NT2/D1 (cell line): ENCODE measurements at places on chromosomes 5 and 9.

DNA sequence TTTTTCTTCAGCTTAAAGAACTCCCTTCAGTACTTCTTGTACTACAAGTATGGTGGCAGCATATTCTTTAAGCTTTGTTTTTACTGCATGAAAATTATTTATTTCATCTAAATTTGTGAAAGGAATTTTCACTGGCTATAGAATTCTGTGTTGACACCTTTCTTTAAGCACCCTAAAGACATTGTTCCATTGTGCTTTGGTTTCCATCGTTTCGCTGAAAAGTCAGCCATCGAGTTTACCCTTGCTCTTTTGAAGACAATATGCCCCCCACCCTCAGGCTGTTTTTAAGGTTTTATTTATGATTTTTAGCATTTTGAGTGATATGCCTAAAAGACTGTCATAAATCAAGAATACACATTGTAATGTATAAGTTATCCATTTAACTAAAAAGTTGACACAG, 27.3 kb upstream of the COL5A1 start:
- no peak for DNase-seq

DNA sequence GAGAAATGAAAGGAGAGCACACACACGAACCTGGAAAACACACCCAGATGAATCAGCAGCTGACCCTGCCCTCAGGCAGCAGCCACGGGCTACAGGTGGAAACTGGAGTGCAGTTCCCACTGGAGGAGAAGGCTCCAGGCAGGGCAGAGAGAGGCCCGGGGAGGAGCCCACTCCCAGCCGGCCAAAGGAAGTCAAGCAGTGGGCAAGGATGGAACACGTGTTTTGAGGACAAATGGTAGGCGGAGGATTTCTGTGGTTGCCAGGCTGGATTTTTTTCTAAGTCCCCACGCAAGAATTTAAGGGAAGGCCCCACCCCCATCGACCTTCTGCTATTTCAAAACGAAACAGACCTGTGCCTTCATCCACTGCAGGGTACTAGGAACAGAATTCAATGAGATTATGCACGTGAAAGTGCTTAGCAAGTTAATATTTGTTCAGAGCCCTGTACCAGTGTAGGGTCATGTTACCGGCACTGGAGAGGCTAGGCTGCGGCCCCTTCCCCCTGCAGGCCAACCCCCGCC, 6.8 kb downstream of the EPB41L4B start:
- no peak for DNase-seq

GRCh38 chr5:157308836-157309465, 43.0 kb downstream of the CYFIP2 start:
- no peak for DNase-seq

- no peak for DNase-seq
Measured at GRCh38 chr5:121695307-121695706, 156.4 kb upstream of the FTMT start.

GRCh38 chr9:81113453-81114124, 575.8 kb downstream of the TLE1 start:
- DNase-seq, result no peak

GRCh38 chr5:116176121-116176520, 91.3 kb downstream of the COMMD10 start:
- no peak for DNase-seq

GRCh38 chr5:123086376-123087055, 2.5 kb upstream of the PRDM6 start:
- DNase-seq, result no peak

DNA sequence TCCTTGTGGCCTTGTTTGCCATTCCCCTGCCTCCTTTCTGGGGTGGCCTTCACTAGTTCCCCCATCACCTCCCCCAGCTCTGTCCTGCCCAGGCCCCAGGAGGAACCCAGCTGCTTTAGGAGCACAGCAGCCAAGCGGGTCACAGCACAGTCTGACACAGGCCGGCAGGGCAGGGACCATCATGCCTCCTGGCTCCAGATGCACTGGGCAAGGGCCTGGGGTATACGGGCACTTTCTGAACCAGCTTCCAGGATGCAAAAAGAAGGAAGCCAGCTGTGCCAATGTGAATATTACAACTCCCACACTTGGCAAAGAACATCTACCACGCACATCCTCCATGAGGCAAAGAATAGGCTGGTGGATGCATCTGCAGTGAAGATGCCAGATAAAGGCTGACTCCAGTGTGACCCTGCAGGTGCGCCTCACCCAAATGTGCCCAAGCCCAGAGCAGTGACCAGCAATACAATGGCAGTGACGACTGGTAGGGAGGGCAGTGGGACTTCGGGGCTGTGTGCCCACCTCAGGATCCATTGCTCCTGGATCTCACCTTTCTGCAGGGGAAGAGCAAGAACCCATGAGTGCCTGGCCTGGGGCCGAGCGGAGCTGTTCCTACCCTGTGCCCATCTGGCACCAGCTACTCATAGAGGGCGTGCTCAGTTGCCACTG, 6.3 kb upstream of the IL3 start:
- DNase-seq, result no peak

DNA sequence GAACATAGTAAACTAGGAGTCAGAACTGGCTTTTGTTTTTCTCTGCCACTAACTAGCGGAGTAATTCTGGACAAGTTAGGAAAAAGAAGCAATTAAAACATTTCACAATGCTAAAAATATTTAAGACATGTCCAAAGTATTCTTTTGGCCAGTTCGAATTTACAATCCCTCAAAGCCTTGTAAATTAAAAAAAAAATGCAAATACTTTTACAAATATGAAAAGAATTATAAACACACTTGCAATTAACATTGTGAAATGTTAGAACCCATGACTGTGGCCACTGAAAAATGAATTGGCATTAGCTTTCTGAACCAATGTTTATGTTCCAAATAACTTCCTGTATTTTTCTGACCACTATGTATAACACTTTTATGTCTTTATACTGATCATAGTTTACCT, 2.2 kb downstream of the RAD1 start:
- DNase-seq, result no peak

DNA sequence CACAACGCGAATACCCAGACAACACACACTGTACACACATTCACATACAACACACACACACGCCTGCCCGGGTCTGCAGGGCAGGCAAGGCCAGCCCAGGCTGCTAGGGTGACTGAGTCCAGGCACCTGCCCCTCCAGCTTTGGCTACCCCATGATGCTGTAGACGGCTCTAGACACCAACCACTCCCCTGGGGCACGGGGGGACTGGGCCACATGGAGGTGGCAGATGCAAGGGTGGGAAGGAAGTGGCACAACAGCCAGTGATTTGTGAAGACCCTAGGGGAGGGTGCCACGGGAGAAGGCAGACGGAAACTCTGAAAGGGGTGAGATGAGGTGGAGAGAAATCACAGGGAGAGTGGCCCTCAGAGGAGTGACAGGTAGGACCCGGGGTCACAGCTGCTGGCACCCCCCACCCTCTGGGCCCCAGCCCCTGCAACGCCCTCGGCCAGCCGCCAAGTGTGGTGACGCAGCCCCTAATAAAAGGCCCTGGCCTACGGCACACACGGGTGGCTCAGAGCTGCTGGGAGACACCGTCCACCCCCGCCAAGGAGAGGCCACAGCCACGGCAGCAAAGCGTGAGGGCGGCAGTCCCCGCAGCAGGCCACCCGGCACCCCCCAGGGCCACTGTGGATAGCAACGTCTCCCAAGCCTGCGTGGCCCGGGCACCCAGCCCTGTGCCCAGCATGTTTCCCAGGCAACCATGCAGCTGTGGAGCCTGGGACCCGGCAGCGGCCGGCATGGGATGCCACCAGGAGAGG, 6.6 kb upstream of the CCDC187 start:
- DNase-seq, result no peak

DNA sequence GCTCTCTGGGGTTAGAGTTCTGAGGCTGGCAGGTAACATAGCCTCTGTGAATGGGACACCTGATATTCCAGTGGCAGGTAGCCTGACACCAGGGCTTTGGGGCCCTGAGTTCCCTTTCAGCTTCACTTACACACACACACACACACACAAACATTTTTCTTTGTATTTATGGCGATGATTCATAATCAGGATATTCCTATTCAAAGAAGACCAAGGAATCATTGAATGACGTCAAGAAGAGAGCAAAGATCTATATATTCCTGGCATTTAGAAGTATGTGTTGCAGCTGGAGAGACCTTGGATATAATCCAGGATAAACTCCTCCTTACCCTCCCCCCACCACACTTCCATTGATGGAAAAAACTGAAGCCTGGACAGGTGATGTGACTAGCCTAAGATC, 7.9 kb upstream of the ENTREP1 start:
- DNase-seq, result no peak

GRCh38 chr5:15844253-15844652, 335.3 kb downstream of the MARCHF11 start:
- DNase-seq, result no peak

- no peak for DNase-seq
Measured at GRCh38 chr5:148120317-148120716, 48.0 kb upstream of the SPINK14 start.

GRCh38 chr9:137968235-137968634, 90.7 kb downstream of the CACNA1B start:
- no peak for DNase-seq

DNA sequence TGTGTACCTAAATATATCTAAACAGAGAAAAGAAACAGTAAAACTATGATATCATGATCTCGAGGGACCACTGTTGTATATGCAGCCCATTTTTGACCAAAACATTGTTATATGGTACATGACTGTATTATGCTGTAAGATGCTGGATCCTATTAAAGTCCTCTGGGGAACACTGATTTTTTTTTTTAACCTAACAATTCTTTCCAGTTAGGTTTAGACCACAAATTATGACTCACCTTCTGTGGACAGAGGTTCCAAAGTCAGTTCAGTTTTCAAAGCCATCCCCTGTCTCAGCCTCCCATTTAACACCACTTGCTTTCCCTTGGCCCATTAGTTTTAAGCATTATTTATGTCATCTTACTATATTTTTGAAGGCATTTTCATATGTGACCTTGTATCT, 27.1 kb downstream of the TRMO start:
- no peak for DNase-seq

GRCh38 chr9:135090547-135090946, 3.1 kb downstream of the OLFM1 start:
- no peak for DNase-seq

GRCh38 chr5:172689801-172690200, 48.7 kb downstream of the NEURL1B start:
- no peak for DNase-seq

GRCh38 chr5:139182528-139183296, 15.5 kb downstream of the SIL1 start:
- no peak for DNase-seq

- DNase-seq, result no peak
Measured at GRCh38 chr9:19568946-19569345, 160.1 kb downstream of the ACER2 start.

DNA sequence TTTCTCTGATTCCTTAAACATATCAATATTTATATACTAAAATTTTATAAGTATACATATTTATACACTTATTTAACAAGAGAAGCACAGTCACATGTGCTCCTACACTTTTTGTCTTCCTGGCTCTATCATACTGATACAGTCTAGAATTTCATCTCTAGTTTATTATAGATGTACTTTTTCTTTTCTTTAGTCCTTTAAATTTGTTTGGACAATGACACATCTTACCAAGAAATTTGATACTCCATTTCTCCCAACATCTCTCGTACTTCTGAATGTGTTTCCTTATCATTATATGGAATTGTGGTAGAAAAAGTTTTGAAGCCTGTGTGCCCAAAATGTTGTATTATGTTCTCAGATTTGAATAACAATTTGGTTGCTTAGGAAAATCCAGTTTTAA, 104.6 kb downstream of the DMRT2 start:
- no peak for DNase-seq
